Smooth muscle cell of the coronary artery (primary cell): ENCODE measurements at places on chromosomes 11 and 22. TPM values are rescaled to one million over a fixed set of nuclear protein-coding genes. Genes with fewer than 3 reads are reported as not detected.

Gene IRF7
- 3.7 and 7.7 TPM in 2 replicates for total RNA-seq

Gene MYRF
- 0.12 and 1.6 TPM in 2 replicates for total RNA-seq

Gene SIAE
- 12.5 and 20.1 TPM in 2 replicates for total RNA-seq

Gene NNMT
- 782 and 1,011 TPM in 2 replicates for total RNA-seq

Gene ACTN3
- total RNA-seq, result under 0.01 and 0.12 TPM in 2 replicates

Gene IFITM10
- 0.82 and 2.5 TPM in 2 replicates for total RNA-seq

Gene ZP1
- total RNA-seq, result 0.12 TPM in 1 of 2 replicates, not detected in the other

Gene ARHGAP32
- total RNA-seq, result 12.2 and 15.6 TPM in 2 replicates

Gene UPK3A
- not detected in 2 replicates for total RNA-seq

Gene FAM118A
- 15.0 and 40.8 TPM in 2 replicates for total RNA-seq

Gene SPDYC
- not detected in 2 replicates for total RNA-seq

Gene SYT8
- 0.38 TPM in 1 of 2 replicates, not detected in the other for total RNA-seq

Gene TEAD1
- total RNA-seq, result 24.8 and 56.9 TPM in 2 replicates

Gene OR52N4
- not detected in 2 replicates for total RNA-seq

Gene TP53AIP1
- total RNA-seq, result 0.08 TPM in 1 of 2 replicates, not detected in the other

Gene CHRM1
- total RNA-seq, result not detected in 2 replicates

Gene BIRC3
- total RNA-seq, result 0.23 and 0.47 TPM in 2 replicates

Gene CDC42BPG
- total RNA-seq, result under 0.01 and 0.08 TPM in 2 replicates

Gene TRPC6
- total RNA-seq, result under 0.01 and 9.8 TPM in 2 replicates

Gene SCUBE1
- not detected in 2 replicates for total RNA-seq

Gene CRYBA4
- not detected in 2 replicates for total RNA-seq

Gene SLC25A45
- 1.4 and 2.3 TPM in 2 replicates for total RNA-seq

Gene TTLL8
- not detected in 2 replicates for total RNA-seq

Gene SLC15A3
- total RNA-seq, result 8.8 and 34.5 TPM in 2 replicates

Gene MIOX
- not detected in 2 replicates for total RNA-seq

Gene PIWIL4
- total RNA-seq, result 3.5 and 9.9 TPM in 2 replicates

Gene PRR33
- total RNA-seq, result not detected in 2 replicates

Gene C1QTNF6
- total RNA-seq, result 4.3 and 12.9 TPM in 2 replicates

Gene DDIAS
- total RNA-seq, result 0.70 and 1.4 TPM in 2 replicates

Gene MMP12
- under 0.01 and 9.1 TPM in 2 replicates for total RNA-seq

Gene OR8K5
- total RNA-seq, result not detected in 2 replicates

Gene ESAM
- total RNA-seq, result 0.23 and 3.8 TPM in 2 replicates

Gene BCO2
- total RNA-seq, result 0.15 and 1.3 TPM in 2 replicates

Gene C11orf86
- total RNA-seq, result not detected in 2 replicates

Gene USP2
- under 0.01 TPM in 2 replicates for total RNA-seq

Gene TSPO
- 76.8 and 416 TPM in 2 replicates for total RNA-seq

Gene PAX6
- total RNA-seq, result not detected in 2 replicates

Gene SGSM1
- under 0.01 TPM in 1 of 2 replicates, not detected in the other for total RNA-seq

Gene AGBL2
- 0.15 and 0.70 TPM in 2 replicates for total RNA-seq

Gene PHETA2
- total RNA-seq, result 11.6 and 19.4 TPM in 2 replicates

Gene GSTT2
- 0.23 TPM in 1 of 2 replicates, not detected in the other for total RNA-seq

Gene FGF4
- not detected in 2 replicates for total RNA-seq

Gene SMTNL1
- total RNA-seq, result not detected in 2 replicates

Gene TKFC
- total RNA-seq, result 10.3 and 21.0 TPM in 2 replicates

Gene ADM2
- 1.2 and 1.6 TPM in 2 replicates for total RNA-seq

Gene TMEM138
- 10.4 and 26.0 TPM in 2 replicates for total RNA-seq

Gene TNNI2
- total RNA-seq, result not detected in 2 replicates

Gene OOSP2
- total RNA-seq, result not detected in 2 replicates

Gene KCNQ1
- total RNA-seq, result under 0.01 TPM in 1 of 2 replicates, not detected in the other

Gene PKNOX2
- 1.4 and 3.5 TPM in 2 replicates for total RNA-seq

Gene MS4A3
- not detected in 2 replicates for total RNA-seq

Gene RCOR2
- 0.70 and 4.5 TPM in 2 replicates for total RNA-seq

Gene GAB4
- not detected in 2 replicates for total RNA-seq

Gene TRAPPC4
- total RNA-seq, result 114 and 129 TPM in 2 replicates

Gene CDC42EP1
- total RNA-seq, result 3.2 and 15.3 TPM in 2 replicates

Gene RFPL3
- total RNA-seq, result not detected in 2 replicates

Gene RIMBP3C
- 0.15 and 0.70 TPM in 2 replicates for total RNA-seq

Gene C11orf42
- total RNA-seq, result not detected in 2 replicates

Gene MMP7
- not detected in 2 replicates for total RNA-seq
